ENCODE measurements at places on chromosomes 16 and 17.

DNA sequence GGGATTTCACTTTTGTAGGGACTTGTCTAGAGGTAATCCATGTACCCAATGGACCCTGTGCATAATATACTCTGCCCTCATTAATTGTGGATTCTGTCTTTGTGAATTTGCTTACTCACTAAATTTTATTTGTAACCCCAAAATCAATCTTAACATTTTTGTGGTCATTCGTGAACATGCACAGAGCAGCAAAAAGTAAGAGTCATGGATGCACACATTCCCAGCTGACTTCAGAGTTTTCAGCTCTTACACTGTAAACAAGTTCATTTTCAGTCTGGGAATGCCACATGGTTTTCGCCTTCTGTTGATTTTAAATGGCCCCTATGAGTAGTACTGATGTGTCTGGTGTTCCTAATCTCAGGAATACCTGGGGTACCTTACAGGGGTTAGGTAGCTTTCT is 24.3 kb downstream of the TAC4 start:
- DNase-seq = no peak

DNA sequence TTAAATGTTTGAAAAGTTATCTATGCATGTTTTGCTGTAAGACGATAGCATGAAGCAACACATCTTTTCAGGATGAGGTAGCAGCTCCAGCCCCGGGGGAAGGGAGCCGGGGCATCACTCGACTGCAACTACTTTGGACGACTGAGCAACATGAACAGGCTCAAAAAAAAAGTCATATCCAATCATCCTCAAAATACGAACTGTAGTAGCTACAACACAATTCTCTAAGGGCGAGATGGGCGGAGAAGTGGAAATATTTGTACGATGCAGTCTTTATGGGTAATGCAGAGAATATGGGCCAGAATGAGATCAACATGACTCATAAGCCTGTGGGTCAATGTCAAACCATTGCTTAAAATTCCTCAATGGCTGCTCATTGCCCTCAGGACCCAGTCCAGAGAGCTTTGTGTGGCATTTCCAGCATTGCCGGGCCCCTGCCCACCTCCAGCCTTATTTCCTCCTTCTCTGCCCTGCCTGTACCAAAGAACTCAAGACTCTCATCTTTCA is 17.7 kb upstream of the SMURF2 start:
- DNase-seq = no peak

DNA sequence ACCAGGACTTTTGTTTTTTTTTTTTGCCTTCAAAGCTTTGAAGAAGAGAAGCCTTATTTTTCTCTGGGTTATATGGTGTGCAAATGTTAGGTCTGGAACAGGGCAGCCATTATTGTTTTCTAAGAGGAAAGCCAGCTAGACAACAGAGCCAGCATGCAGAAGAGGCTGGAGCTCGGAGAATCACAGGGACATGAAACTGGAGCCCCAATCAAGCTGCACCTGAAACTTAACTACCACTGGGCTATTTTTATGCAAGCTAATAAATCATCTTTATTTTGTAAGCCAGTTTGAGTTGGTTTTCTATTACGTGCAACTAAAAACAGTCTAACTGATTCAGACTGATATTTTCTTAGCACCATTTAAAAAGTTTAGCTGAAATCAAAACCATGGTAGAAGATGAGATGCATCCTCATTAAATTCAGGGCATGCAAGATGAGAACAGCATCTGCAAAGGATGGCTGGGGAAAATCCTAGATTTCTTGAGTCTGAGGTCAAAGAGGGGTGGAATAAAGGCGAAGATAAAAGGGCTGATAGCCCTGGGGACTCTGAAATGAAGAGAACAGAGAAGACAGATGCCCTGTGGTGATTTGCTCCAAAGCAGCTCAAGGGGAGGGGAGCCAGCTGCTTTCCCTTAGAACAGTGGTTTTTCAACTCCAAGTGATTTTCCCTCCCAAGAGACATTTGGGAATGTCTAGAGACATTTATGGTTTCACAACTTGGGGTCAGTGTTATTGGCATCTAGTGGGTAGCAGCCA is 177.1 kb upstream of the WSCD1 start:
- no peak for DNase-seq

- no peak for DNase-seq
Measured at GRCh38 chr17:10790491-10791401, 13.2 kb downstream of the TMEM238L start.

- no peak for DNase-seq
Measured at GRCh38 chr16:15716694-15717447, 66.8 kb downstream of the NDE1 start.

DNA sequence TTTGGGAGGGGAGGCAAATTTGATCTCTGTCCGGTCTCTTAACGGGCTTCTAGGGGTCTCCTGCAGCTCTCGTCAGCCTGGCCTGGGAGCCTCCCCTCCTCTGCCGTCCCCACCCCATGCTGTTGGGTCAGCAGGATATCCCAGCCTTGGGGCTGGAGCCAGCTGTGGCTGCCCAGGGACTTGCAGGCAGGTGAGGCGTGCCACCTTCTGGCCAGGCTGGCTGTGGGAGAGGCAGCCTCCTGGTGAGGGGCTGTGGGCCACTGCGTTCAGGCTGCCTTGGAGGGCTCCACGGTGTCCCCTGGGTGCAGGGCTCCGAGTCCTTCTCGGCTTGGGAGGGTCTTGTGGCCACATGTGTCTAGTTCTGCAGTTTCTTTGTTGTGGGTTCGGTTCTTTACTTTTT is 34.6 kb downstream of the TBCD start:
- DNase-seq = no peak
